Frontal cortex (tissue), 4 donors: ENCODE measurements at places on chromosomes 4 and X.

DNA sequence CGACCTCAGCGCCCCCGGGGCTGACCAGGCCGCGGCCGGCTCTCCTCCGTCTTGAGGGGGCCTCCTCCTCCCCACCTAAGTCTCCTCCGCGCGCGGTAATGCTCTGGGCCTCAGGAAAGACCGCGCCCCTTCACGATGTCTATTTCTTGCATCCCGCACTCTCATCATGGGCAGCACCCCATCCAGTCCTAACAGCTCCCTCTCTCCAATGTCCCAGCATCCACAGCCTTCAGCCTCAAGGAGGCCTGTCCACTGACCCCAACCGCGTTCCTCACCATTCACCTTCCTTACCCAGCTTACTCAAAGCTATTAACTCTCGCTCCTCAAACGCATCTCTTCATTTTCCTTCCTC, 77.5 kb downstream of the MAGED4 start:
- DNase-seq = no peak

GRCh38 chr4:76205476-76205875, 8.1 kb downstream of the SCARB2 start:
- DNase-seq = no peak

- no peak for DNase-seq
Observed at GRCh38 chrX:19107035-19107434, 15.2 kb downstream of the ADGRG2 start.

DNA sequence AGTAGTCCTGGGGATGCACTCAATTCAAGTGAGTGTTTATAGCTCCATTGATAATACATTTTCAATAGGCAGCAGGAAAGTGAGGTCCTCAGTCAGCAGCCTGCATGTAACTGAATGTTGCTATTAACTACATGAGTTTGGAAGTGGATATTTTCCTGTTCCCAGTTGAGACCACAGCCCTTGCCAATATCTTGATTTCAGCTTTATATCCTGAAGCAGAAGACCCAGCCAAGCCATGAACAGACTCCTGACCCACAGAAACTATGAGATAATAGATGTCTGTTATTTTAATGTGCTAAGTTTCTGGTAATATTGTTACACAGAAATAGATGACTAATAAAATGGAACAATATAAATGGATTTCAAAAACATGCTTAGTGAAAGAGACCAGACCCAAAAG, 63.7 kb downstream of the VSIG4 start:
- DNase-seq = no peak
